NCI-H187 treated with DMSO at 0.1 percent for 48 hours (cell line): ENCODE measurements at places on chromosomes 1 and 21.

DNA sequence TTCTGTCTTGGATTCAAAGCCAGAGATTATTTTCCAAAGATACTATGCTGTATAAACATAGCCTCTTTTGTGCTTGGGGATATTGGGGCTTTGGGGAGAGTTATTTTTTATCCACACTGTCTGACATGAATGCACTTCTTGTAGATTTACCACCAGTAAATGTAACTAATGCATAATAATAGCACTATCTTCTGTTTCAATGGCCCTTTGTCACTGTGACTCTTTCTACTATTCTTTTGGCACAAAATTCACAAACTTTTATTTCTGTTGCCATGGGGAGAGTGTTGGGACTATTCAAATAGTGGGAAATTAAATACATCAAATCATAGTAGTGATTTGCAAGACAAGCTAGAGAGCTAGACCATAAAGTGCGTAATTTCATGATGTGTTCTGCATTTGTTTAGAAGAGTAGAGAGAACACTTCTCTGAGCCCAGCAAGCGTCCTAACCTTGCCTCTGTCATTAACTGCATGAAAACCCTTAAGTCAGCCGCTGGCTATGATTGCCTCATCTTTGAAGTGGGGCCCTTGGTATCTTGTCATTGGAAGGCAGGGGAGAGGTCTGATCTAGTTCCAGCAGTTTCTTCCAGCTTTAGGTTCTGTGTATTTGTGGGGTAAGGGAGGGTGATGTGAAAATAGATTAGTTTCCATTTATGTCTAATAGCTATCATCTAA, 154.4 kb downstream of the HHAT start:
- DNase-seq = no peak

DNA sequence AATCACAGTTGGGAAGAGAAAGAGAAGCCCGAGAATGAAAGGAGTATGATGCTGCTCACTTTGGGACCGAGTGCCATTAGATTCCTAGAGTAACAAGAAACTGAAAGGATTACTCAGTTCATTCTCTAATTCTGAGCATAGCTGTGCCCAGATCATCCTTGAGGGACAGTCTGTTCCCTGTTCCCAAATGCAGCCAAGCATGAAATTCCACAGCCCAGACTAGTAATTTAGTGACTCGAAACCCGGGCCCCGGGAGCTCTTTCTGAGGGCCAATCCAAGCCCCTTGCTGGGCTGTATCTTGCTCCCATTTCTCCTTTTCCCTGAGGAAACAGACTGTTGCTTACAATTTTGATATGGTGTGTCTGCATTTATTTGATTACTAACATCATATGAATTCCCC, 30.0 kb upstream of the ETS2 start:
- DNase-seq = no peak

DNA sequence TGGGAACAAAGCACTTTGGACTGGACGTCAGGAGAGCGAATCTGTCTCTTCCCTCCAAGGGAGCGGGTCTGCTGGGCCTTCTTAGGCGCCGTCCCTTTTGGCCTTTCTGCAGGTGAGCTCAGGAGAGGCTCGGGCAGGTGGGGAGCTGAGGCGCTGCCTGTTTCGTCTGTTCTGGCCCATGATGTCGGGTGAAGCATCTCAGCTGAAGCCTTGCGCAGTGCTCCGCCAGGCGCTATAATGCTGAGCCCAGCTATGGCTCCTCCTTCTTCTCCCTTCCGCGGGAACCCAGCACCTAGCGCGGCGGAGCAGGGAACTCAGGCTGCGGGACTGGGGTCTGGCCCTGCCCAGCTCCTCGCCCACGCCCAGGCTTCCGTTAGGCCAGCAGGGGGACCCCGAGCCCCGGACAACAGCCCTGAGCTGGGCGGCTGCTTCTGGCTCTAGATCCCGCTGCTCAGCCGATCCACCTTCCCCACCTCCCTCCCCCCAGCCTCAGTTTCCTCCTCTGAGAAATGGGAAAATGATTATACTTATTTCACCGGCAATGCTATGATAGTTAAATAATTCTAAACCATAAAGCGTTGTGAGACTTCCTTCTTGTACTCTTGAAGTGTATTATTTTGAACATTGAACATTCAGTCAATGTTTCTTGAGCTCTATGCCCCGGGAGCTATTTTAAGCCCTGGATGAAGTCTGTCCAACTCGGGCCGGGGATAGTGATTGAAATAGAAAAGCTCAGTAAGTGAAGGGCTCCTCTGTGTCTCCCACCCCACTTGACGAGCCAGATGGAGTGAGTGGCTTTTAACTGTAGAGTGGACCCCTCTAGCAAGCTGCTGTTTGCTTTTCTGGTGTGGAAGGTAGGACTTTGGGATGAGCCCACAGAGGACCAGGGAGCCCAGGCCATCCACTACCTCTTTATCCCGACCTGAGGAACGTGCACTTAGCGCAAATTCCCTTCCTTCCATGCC, 9.6 kb upstream of the ADORA1 start:
- DNase-seq = peak; percentile 18

DNA sequence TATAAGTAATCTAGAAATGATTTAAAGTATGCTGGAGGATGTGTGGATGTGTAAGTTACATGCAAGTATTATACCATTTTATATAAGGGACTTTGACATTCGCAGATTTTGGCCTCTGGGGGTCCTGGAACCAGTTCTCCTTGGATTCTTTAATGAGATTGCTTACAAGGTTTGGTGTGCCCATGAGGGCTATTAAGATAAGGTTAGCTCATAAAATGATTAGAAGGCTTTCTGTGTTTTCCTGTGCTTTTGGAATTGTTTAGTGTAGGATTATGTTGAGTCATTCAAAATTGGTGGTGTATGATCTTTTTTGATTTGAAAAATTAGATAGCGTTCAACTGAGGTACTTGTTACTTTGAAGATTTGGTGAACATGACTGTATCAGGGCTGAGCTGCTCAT, 5.6 kb downstream of the USP25 start:
- no peak for DNase-seq

GRCh38 chr1:208499026-208499425, 254.8 kb upstream of the PLXNA2 start:
- DNase-seq = no peak

DNA sequence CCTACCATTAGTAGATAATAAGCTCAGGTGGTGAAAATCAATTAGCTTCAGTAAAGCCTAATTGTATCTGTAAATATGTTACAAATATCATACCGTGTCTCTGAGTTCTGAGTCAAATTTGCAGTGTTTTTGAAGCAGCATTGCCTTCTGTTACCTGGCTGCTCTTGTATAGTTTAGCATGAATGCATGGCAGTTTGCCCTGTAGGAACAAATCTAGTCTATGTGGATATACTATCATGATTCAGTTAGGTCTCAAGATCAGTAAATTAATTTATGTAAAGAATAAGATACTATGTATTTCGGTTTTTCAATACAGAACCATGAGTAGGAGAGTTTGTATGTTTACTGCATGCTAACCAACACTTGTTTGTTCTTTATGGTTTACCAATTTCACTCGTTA, 240.6 kb upstream of the C1orf105 start:
- DNase-seq = no peak

DNA sequence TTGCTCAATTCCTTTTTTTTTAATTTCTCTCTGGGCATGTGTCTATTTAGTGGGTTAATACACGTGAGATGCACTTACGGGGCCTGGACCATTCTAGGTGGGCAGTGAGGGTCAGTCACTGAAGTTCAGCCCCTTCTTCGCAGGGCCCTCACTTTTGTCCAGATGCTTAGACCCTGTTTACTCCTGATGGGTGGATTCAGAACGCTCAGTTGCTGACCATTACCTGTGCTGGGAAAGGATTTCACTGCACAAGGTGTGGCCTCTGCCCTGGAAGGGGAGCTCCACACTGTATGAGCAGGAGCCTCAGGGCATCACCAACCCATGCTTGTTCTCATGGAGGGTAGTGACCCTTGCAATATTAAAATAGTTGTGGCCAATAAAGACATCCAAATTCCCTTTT, 4.5 kb downstream of the PRAMEF12 start:
- no peak for DNase-seq
